ENCODE measurements at places on chromosomes 1 and 21.

DNA sequence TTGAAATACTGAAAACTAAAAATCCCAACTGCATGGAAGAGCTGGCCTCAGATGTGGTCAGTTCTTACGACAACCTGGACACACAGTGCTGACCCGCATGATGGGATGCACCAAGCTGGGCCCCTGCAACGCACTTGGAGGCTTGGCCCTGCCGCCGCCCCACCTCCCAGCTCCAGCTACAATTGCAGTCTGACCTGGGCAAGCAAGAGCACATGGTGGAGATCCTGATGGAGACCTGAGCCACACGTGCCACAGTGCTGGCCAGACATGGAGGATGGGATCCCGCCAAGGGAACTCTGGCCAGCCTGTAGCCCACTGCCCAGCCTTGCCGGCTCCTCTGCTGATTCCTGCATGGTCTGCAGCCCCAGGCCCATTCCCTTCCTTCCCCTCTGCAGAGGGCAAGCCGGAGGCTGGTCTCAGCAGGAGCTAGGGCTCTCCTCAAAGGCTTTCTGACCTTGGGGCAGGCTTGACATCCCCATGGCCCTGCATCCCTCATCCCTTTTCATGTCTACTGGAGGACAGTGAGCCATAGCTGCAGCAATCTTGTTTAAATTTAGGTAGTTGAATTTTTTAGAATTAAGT is 14.1 kb downstream of the CR1L start:
- no peak for DNase-seq

DNA sequence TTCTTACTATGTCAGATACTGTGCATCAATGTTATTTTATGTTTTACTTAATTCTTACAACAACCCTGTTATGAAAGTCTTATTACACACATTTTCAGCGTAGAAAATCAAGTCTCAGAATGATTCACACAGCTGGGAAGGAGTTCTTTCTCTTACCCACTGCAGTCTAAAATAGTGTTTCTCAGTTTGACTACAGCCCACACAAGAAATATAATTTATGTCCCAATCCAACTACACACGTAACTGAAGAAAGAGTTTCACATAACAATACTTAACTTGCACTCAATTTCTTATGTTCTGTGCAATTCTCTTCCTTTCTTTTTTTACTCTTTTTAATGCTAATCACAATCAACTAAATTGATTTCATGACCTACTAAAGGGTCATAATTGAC is 252.8 kb upstream of the ADGRL2 start:
- DNase-seq, result no peak

- no peak for DNase-seq
These were observed 49.8 kb downstream of the SLC45A1 start for GRCh38 chr1:8367571-8368194.

DNA sequence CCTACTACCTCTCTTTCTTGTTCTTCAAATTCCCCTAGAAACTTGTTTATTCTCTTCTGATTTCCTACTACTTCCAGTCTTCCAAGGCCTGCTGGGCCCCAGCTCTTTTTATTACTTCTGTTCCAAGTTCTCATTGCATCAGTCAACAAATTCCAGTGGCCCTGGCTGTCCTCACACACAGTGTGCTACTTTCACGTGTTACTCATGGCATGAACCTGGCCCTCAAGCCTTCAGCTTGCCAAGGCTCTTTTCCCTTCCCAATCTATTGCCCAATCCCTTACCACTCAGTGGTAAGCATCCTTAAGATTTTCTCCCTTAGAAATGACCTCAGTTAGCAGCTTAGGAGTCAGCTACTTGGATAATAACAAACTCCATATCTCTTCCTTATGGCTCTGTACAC is 613.5 kb downstream of the LMO4 start:
- DNase-seq, result no peak

GRCh38 chr1:234710381-234710780 is 100.4 kb upstream of the IRF2BP2 start:
- DNase-seq, result no peak

- no peak for DNase-seq
These were observed 85.6 kb downstream of the NKAIN1 start for GRCh38 chr1:31154000-31154631.

DNA sequence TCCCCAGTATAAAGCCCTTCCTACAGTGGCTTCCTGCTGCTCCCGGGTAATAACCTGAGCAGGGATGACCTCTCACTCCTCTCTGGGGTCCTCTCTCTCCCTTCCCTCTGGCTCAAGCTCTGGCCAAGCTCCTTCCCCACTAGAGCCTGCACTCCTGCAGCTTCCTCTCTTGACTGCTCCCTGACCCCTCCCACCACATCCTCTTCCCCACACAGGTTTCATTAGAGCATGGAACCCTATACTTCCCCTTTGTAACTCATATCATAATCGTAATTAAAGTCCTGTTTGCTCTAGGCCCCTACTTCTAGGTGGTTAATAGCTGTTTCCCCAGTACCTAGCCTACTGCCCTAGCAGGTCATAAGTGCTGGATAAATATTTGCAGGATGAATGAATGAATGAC is 146.2 kb downstream of the C1orf21 start:
- no peak for DNase-seq
